ENCODE measurements at places on chromosomes 2 and 18. TPM values are rescaled to one million over a fixed set of nuclear protein-coding genes. Genes with fewer than 3 reads are reported as not detected.
A peak's percentile ranks its signal among the peaks of the same experiment; 100 is the strongest.

DNA sequence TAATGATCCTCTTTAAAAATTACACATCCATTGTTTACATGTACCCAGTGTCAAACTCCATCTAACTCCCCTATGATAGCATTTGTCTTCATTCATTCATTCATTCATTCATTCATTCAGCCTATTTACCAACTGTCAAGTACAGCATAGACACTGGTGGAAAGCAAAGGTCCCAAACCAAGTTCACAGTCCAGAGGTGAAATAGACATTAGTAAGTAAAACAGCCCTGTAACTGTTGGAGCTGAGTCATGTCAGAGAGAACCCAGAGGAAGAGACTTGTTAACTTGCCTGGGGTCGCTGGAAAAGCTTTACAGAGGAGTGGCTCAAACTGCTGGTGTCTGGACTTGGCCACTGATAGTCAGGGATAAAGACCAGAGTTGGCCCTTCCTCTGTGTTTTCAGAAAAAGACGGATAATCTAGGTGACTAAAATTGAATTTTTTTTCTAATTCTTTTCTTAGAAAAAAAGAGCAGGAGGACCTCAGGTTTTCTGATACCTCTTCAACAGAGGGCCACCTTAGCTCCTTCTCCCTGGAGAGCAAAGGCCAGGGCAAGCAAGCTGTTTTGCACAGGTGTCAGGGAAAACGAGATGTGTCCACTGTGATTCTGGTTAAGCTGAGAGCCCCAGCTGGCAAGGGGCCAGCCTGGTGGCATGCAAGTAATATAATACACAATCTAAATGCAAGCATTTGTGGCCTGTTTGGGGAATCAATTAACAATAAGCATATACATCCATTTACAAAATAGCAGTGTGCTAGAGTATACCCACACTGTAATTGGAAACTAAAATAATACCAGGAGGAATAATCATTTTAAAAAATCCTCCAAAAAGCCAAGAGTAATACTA lies 96.7 kb upstream of the SLC14A2 start:
- no peak for DNase-seq

- DNase-seq: peak; percentile 66
Measured at GRCh38 chr2:290090-290722, 2.3 kb upstream of the ALKAL2 start.

DNA sequence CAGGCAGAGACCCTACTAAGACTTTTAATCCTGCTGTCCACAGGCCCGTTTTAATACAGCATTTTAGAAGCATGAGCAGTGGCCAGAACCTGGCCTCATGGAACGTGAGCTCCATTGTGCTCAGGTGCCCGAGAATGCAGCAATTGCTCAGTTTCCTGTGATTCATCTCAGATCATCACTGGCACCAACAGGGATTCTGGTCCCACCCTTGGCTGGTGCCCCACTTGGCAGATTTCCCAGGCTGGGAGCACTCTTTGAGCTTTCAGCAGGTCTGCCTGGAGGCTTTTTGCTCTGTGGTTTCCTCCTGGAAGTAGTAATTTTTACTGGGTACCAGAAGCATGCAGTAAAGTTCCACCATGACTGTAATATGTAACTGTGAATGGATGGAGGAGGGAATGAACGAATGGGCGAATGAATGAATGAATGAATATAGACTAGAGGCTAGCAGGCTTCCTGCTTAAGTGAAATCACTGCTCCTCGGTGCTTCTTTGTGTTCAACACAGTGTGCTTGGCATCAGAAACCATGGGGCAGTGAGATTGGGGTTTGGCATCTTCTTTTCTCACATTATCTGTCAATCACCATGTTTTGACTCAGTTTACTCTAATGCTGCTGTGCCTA lies 312.9 kb downstream of the PRKCE start:
- peak; percentile 79 for DNase-seq

GRCh38 chr2:238563551-238563950 lies 136.8 kb downstream of the ASB1 start:
- DNase-seq: no peak

DNA sequence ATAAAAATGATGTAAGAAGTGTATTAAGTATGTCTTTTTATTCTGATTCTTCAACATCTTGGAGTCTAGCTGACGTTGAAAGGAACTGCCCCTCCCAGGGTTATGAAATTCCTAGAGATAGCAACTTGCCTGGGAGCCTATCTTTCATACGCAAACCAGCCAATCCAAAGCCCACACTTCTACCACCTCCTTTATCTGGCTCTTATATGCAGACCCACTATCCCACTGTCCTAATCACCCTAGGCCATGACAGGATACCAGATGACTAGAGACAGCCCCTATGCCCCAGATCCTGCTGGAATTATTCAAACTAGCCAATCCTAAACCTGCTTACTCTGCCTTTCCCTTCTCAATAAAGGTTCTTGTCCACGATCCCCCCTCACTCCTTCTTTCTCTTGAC lies 11.8 kb upstream of the CDC42EP3 start:
- no peak for DNase-seq

- DNase-seq: no peak
Measured at GRCh38 chr18:8686611-8687010, 18.7 kb upstream of the MTCL1 start.

CAPG gene
- 53.7 TPM for total RNA-seq

CARF gene
- 8.3 TPM for total RNA-seq

ABCB11 gene
- not detected for total RNA-seq

CIDEA gene
- total RNA-seq: not detected
